ENCODE measurements at places on chromosomes 11 and 22. TPM values are rescaled to one million over a fixed set of nuclear protein-coding genes. Genes with fewer than 3 reads are reported as not detected.

DNA sequence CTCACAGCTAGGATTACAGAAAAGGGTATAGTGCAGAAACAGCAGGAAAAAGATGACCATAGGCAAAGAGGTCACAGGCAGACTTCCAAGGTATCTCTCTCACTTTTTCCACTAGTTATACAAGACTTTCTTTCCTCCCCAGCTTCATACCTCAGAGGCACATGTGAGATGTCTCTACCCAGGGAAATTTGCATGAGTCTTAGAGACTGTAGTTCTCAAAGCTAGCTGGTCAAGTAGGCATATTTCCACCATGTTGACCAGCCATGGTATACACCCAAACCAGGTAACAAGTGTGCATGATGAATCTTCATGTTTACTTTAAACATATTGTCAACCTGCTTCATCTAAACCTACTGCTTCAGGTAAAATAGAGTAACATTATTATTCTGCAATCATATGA lies 27.9 kb downstream of the PRMT3 start:
- DNase-seq = no peak

DNA sequence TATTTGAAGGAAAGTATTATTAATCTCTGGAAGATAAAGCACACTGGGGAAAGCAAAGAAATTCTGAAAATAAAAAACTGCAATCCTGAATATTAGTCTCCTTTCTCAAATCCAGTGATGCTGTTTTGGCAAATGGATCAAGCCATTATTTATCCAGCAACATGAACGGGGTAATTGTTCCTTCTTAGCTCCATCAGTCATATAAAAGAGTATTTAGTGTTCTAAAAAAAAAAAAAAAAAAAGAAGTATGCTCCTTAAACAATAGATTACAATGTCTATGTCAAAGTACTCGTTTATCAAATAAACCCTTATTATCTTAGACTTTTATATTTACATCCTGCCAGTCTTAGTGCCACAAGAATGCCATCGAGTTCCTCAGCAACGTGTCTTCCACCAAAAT lies 1.3 kb downstream of the RDX start:
- no peak for DNase-seq

GRCh38 chr11:65962141-65962564 lies 619 bp downstream of the SART1 start:
- DNase-seq = no peak

DNA sequence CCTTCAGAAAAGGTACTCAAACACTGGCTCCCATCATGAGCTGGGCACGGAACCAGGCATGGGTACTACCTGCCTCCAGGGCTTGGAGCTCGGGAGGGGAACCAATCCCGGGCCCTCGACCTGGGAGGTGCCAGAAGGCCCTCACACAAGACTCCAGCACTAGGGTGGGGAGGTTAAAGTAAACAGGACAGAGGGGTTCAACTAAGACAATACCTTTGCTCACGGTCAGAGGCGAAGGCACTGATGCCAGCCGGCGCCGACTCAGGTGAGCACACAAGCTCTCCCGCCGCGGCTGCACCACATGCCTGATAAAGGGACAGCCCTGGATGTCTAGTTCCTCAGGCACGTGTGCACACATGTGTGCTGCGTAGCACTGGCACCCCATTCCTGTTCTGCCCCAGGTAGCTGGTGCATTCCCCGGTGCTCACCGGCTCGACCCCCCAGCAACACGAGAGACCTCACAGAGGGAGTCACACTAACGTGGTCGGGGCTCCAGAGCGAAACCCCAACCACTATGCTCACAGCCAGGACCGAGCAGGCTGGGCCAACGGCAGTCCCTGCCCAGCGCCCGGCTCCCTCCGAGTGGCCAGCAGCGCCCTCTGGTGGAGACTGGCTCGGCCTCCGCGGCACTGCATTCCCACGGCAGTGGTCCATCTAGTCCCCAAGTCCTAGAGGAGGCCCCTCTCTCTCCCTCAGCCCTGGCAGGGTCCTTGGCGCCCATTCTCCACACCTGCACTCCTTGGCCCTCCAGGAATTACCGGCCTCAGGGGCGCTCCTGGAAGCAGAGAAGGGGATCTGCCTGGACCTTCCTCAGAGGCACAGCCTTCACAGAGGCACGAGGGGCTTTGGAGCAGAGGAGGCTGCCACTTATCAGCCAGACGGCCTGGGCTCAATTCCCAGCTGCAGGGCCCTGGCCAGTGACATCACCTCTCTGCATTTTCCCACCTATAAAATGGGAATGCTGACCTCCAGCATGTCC lies 28.8 kb upstream of the MOB2 start:
- DNase-seq = no peak

- DNase-seq = no peak
Measured at GRCh38 chr22:33400891-33401290, 342.7 kb upstream of the SYN3 start.

- DNase-seq = no peak
Measured at GRCh38 chr11:124894606-124895430, 2.8 kb downstream of the ROBO4 start.

DNA sequence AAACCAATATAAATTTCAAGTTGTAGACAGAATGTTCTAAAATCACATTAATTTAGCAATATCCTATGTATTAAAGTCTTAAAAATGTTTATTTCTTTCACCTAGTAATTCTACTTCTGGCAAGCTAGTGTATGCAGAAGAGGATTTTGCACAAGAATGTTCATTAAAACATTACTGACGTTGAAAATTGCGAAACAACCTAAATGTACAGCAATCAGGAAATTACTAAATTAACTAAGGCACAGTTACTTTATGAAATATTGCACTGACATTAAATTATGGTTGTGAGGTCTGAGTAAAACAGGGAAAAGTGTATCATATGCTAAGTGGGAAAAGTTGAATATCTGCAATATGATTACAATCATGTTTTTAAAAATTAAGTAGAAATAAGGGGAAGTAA lies 4.1 kb downstream of the SLC36A4 start:
- no peak for DNase-seq

- no peak for DNase-seq
Measured at GRCh38 chr11:1345737-1346513, 36.5 kb upstream of the TOLLIP start.

DNA sequence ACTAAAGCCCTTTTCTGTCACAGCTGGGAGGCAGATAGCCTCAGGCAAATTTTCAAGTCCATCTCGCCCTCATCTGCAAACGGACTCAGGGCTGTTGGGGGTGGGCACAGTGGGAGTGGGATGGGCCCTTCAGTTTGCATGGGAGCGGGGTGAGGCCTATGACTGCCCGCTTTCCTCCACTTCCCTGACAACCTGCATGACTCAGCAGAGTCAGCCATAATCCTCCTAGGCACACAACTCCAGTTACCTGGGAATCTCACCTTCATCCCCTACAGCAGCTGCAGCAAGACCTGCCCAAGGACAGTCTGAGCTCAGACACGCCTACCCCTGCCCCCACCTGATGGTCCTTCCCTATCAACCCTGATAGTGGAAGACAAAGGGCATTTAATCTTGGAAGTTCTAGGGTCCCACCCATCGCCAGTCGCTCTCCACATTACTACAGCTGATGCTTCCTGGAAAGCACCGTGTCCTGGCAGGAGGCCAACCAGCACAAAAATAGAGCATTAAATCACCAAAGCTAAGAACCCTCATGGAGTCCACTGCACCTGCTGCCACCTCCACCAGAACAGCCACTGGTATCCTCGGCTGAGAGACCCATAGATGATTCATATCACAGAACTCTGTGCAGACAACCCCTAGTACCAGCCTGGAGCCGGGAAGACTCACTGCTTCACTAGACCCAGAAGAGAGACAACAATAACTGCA lies 319.3 kb downstream of the DCDC1 start:
- DNase-seq = no peak

DNA sequence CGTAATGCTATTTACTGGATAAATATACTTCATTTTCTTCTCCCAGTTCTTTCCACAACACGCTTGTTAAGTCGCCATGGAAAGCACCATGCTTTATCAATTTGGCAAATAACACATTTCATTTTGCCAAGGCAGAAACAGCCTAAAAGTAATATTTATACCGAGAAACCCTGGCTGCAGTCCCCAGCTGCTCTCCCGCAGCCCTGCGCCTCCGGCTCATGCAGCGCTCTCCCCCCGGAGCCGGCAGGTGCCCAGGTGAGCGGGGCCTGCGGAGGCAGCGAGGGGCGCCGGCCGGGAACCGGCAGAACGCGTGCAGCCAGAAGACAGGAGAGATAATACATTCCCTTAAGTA lies 681 bp upstream of the ARHGEF12 start:
- no peak for DNase-seq

- no peak for DNase-seq
Measured at GRCh38 chr11:86043765-86044503, 24.9 kb downstream of the PICALM start.

GRCh38 chr11:37905707-37906417 lies 1307.8 kb upstream of the RAG2 start:
- no peak for DNase-seq

- DNase-seq = peak; percentile 25
Measured at GRCh38 chr11:6362873-6363678, 27.2 kb upstream of the SMPD1 start.

DNA sequence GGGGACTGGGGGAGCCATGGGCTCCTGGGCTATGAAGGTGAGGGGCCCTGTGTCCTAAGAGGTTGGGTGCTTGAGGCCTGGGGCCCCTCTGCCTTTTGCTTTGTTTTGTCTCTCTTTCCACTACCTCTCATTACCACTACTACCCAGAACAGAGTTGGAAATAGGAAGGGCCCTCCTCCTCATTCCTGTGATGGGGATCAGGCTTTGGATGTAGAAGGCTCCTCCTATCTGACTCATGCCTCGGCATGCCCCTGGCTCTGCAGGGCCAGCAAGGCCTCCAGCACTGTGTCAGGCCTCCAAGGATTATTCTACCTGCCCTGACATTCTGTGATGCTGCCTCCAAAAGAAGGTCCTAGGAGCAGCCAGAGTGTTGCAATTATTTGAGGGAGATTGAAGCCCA lies 766 bp downstream of the IZUMO1R start:
- no peak for DNase-seq

DNA sequence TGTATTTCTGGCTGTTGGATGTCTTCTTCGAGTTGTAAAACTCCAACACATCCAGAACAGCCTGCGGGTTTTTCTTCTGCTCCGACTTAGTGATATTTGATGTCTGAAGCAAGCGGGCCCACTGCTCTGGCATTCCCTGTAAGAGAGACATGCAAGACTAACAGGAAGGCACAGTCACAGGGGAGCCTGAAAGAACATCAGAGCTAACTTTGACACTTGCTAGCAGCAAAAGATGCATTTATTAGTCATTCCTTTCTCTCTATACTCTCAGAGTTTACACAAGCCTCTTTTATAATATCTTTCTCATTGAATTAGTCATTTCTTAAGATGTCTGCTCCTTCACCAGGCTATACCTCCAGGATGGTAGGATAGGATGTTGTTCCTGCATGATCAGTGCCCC lies 77.8 kb upstream of the GDPD4 start:
- DNase-seq = no peak

DNA sequence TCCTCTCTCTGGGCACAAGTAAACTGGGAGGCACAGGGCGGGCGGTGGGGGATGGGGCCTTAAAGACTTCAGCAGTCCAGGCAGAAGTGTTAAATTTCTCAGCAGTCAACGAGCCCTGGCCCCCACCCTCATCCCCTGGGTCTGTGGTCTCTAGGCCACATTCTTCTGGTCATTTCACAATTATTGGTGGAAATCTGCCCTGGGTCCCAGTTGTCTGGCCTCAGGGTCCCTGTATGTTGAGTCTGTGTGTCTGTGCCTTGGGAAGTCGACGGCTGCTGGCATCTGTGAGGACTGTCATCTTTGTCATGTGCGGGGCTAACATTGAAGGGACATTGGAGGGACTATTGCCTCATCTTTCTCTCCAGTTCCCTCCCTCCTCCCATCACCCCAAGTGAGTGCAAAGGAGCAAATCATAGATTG lies 1.7 kb downstream of the TSPAN18 start:
- DNase-seq = no peak

- no peak for DNase-seq
Measured at GRCh38 chr11:96045622-96046456, 121.9 kb upstream of the MTMR2 start.

DNA sequence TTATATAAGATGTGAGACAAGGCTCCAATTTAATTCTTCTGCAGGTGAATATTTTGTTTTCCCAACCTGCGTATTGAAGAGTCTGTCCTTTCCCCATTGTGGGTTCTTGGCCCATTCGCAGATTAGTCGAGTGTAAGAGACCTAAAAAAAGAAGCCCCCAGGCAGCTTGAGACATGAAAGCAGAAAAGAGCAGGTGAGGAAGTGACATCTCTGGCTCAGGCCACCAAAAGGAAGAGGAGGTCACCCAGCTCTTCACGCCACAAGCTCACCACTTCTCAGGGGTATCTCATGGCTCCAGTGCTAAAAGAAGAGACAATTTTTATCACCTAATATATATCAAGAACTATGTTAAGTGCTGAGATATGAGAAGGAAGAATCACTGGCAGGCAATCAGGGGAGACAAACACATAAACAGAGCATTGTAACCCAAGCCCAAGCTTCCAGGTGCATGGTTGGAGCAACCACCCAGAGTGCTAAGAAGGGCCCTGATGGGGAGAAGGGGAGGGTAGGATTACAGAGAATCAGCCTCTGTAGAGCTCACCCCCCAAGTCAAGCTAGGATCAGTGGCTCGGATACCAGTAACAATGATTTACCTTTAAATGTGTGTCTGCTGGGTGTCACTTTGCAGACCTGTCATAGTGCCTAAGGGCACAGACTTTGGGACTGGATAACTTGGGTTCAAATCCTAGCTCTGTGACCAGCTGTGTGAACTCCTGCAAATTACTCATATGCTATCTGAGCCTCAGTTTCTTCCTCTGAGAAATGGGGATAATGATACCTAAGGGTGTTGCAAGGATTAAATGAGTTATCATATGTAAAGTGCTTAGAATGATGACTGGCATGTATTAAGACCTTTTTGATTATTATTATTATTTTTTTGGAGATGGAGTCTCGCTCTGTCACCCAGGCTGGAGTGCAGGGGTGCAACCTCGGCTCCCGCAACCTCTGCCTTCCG lies 39.2 kb downstream of the MCHR1 start:
- no peak for DNase-seq

GRCh38 chr11:116909245-116909644 lies 71.8 kb upstream of the APOA1 start:
- no peak for DNase-seq

The MB gene
- 12.5 TPM for total RNA-seq

The MS4A6E gene
- not detected for total RNA-seq

The GPR83 gene
- 0.16 TPM for total RNA-seq

The HEPHL1 gene
- total RNA-seq = not detected

The OR5A1 gene
- not detected for total RNA-seq

The TRIM49D1 gene
- not detected for total RNA-seq

Measured in urinary bladder (tissue), 4 donors.